ENCODE measurements at places on chromosomes 6 and 20. TPM values are rescaled to one million over a fixed set of nuclear protein-coding genes. Genes with fewer than 3 reads are reported as not detected.

CDH22 gene
- not detected for total RNA-seq

CST4 gene
- not detected for total RNA-seq

PLN gene
- 0.13 TPM for total RNA-seq

EYA2 gene
- total RNA-seq = not detected

HSPA1L gene
- total RNA-seq = 0.76 TPM

DDR1 gene
- total RNA-seq = 55.7 TPM

RNF182 gene
- 3.7 TPM for total RNA-seq

WFDC8 gene
- total RNA-seq = not detected

CPNE5 gene
- 0.13 TPM for total RNA-seq

RBM12 gene
- 28.2 TPM for total RNA-seq

SLC13A3 gene
- 2.4 TPM for total RNA-seq

GPX5 gene
- not detected for total RNA-seq

SRSF12 gene
- 4.2 TPM for total RNA-seq

LTA gene
- not detected for total RNA-seq

ERVFRD-1 gene
- not detected for total RNA-seq

LGSN gene
- not detected for total RNA-seq

TSPO2 gene
- 0.51 TPM for total RNA-seq

SLC4A11 gene
- 1.1 TPM for total RNA-seq

GSTA5 gene
- total RNA-seq = not detected

BMP5 gene
- 0.16 TPM for total RNA-seq

RBPJL gene
- not detected for total RNA-seq

HCRTR2 gene
- total RNA-seq = not detected

C6orf132 gene
- total RNA-seq = 22.6 TPM

CCN6 gene
- not detected for total RNA-seq

MAP7 gene
- total RNA-seq = 2.8 TPM

JPH2 gene
- total RNA-seq = 0.33 TPM

MCCD1 gene
- not detected for total RNA-seq

GLP1R gene
- not detected for total RNA-seq

ORC3 gene
- total RNA-seq = 9.5 TPM

ZBTB22 gene
- total RNA-seq = 27.6 TPM

ENTPD6 gene
- 60.6 TPM for total RNA-seq

CYP24A1 gene
- not detected for total RNA-seq

BPIFA1 gene
- total RNA-seq = not detected

MEI4 gene
- not detected for total RNA-seq

Data from mesangial cell (primary cell).